ENCODE measurements at places on chromosomes 7 and 10.

DNA sequence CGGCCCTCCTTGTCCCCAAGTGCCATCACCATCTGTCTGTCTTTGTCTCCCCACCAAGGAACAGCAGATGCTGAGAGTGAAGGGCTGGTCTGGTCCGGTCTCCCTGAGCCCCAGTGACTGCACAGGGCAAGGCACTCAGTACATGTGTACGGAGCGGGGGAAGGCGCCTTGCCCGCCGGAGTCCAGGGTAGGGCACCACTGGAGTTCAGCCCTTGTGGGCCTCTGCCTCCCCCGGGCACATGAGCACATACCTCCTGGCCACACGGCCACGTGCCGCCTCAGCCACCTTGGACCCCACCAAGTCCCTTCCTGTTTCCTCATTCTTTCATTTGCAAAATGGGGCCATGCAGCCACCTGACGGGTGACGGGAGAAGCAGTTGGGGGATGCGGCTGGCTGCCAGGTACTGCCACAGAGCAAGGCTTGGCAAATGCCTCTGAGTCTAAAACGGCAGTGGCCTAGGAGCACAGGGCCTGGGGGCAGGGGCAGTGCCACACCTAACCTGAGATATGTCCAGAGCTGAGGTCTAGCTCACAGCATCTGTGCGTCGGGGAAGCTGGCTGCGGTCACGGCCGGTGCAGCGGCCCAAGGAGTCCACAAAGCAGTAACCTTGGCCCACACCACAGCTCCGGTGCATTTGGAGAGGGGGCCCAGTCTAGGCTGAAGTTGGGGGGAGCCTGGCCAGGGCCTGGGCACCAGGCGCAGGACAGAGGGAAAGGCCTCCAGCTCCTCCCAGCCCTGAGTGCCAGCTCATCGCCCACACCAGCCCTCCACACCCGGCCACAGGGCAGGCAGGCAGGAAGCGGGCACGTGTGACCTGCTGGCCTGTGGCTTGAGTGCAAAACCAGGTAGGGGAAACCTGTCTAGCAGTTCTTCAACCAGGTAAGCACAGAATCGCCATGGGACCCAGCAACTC lies 5.2 kb downstream of the ADAP1 start:
- DNase-seq = no peak

DNA sequence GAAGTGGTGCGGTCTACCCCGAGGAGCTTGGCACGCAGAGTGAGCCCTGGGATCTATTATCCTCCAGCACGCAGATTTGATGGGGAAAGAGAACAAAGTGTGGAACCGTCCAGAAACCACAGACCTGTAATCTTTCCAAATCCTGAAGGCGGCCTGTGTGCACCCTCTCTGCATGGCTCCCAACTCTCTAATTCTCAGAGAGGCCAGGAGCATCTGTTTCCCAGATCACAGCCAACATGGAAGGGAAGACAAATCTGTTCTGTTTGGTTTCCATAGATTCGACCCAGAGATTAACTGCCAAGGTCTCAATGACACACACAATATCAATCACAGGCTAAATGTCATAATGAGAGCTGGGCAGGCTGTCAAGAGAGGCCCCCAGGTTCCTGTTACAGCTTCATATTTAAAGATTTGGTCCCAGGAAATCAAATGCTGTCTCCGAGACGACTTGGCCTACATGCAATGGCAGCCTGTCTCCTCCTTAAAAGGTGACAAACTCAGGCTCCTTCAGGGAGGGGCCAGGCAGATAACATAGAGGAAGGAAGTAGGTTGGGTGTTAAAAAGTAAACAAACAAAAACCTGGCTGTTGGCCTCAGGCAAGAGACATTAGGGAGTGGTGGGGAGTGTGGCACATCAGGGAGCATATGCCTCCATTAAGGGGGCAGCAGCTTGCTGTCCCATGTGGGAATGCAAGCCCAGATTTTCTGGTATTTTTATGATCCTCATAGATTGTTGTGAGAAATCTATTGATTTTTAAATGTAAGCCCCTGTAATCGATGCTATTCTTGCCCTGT lies 48.8 kb upstream of the SAMD8 start:
- no peak for DNase-seq

DNA sequence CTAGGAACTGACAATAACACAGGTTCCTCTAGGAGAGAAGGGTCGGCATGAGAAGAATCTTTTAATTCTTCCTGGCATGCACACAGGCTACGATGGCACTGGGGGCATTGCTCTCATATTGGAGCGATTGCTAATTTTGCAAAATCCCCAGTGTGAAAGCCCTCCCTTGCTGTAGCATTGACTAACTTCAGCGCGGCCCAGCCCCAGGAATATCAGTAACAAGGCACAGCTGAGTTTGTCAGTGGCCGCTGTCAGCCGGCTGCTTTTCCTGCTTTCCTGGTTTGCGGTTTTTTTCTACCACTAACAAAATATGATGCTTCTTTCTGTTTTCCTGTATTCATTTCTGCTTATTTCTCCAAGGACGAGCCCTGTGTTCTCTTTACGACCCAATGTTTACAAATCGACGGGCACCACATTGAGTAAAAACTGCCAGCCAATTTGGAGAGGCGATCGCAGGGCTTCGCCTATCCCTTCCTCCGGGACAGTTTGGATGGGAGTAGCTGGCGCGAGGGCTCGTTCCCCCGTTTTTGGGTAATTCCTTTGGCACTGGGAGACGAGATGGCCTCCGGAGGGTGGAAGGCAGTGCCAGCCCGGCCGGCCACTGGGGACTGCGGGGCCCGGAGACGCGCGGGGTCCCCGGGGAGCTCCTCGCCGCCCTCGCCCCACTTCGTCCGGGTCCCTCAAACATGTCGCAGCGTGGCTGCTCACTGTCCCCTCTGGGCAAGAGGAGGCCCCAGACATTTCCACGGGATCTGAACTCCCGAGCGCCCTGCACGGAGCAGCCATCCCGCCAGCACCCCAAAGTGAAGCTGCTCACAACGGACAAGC lies 967 bp downstream of the ADARB2 start:
- DNase-seq = no peak

DNA sequence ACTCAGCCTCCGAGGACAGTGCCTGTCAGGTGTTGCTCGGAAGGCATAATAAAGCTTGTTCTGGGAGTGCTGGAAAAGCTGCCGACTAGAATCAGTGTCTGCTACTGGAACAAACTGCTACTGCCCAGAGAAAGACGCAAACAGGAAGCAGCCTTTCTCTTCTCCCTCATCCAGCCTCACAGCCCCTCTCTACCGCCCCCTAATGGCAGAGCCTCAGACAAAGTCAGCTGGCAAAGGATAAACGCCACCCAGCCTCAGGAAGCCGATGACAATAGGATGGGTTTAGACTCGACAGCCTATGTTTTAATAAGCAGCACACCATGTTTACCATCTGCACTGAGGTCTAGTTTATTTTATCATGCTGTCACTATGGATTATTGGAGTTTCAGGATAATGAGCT lies 169.5 kb upstream of the LYZL1 start:
- peak; percentile 12 for DNase-seq

GRCh38 chr10:126349101-126349500 lies 39.2 kb downstream of the ADAM12 start:
- DNase-seq = no peak

DNA sequence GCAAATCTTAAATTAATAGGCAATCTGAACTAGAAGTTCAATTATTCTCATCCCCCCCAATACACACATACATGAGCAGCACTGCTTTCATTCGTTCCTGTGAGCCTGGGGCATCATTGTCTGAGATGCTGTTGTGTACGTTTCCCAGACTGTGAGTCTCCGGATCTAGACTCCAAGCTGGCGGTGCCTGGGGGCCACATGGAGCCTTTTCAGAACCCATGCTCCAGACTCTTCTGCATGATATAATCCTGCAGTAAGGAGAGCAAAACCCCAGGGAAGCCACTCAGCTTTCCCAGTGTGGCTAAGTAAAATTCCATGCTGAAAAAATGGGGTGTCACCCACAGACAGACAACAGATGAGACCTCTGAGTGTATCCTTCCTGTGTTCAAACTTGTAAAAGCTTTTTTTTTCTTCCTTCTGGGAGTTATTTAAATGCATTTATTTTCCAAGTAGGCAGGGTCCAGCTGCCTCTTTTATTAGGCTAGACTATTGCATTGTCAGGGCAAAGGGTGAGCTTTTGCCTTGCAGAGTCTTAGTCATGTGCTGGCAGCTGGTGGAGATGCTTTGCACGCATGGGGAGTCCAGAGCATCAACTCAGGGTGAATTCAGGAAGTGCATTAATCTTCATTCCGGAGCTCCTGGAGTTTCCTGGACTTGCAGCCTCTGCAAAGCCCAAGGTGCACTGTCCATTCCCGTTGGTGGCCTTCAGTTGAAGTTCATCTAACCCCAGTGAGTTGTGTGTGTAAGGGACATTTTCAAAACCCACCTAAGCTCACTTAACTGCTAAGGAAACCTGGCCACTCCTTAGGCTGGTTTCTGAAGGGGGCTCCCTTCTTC lies 185.7 kb upstream of the ADO start:
- no peak for DNase-seq

DNA sequence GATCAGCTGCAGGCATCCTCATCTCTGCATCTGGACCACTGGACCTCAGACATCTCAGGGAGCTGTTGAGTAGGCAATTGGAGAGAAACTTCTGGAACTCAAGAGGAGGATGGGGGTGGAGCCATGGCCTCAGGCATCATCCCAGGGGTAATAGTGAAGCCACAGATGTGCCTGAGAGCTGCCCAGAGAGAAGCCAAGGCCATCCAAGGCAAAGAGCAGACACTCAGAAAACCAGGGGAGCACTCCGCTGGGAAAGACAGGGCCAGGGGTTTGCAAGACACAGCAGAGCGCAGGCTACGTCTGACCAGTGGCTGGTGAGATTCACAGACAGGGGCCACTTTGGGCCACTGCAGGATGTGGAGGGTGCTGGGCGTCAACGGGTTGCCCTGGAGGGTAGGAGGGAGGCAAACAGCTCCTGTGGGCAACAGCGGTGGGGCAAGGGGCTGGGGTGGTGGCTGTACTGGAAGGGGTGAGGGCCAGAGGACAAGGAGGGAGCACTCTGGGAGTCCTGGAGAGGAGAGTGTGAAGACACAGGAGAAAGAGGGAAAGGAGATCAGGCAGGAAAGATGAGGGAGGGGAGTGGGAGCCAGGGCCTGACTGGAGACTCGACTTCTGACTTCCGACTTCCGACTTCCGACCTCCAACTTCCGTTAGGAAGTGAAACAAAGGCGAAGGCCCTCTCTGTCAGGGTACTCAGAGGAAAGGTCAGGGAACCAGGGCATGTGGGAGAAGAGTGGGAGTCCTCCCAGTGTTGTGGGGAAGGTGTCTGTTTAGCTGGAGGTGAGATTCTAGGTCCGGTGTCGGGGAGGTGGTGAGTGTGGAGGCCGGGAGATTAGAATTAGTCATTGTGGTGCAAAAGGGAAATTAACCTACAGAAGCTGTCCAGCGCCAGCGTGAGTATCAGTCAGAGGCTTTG lies 69.7 kb upstream of the ANTXRL start:
- no peak for DNase-seq

DNA sequence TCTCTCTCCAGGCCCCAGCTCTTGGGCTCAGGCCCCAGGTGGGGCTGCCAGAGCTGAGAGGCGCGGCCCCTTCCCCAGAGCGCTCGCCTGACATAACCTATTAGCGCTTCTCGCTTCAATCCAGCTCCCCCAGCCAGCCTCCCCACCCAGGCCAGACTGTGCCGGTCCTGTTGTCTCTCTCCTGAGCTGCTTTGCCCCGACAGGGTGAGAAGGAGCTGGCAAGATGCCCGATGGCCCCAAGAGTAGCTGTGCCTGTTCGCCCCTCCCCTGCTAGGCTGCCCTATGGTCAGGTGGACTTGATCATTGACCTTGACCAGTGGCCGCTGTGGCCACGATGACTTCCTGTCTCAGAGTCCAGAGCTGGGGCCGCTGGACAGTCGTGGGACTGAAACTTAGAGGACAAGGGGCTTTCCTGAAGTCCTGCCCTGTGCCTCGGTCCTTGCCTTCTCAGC lies 9.1 kb downstream of the TMEM270 start:
- DNase-seq = no peak

GRCh38 chr10:121032460-121032859 lies 181.3 kb downstream of the WDR11 start:
- no peak for DNase-seq

- DNase-seq = no peak
Observed at GRCh38 chr7:2436341-2437104, 33.1 kb downstream of the CHST12 start.

DNA sequence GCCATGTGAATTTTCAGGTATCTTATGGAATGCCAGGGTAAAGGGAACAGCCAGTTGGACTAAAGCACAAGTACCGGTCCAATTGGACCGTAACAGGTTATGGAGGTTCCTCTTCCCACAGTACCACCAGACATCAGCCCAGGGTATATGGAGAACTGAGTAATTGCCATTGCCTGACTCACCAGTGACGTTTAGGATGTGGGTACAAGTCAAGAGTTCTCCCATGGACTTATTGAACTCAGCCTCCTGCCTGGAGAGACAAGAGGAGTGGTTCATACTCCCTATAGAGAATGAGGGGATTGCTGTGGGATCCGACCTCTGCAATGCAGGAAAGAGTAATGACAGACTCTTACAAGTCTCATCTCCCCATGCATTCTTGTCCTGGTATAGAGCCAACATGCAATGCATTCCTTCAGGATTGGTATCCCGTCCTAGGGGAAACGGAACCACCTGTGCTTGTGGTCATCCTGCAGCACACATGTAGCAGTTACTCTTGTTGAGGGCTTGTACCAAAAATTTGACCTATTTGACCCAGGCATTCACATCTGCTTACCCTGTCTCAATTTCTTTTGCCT lies 30.7 kb upstream of the ELOVL3 start:
- no peak for DNase-seq

GRCh38 chr10:26555719-26556368 lies 117.7 kb downstream of the APBB1IP start:
- no peak for DNase-seq

DNA sequence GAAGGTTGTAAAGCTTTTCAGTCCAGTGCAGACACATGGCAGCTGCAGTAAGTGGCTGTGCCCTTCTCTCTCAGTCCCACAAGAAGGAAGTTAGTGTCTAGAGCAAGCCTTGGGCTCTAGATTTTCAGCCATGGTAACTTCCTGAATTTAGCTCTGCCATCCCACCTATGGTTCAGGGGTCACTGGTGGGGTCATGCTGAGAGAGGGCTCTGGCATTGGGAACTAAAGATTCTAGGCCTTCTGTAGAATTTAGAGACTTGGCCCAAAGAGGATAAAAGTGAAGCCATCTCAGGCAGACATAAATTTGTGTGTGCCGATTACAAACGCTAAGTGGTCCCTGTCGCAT lies 113.5 kb downstream of the COL13A1 start:
- DNase-seq = no peak

DNA sequence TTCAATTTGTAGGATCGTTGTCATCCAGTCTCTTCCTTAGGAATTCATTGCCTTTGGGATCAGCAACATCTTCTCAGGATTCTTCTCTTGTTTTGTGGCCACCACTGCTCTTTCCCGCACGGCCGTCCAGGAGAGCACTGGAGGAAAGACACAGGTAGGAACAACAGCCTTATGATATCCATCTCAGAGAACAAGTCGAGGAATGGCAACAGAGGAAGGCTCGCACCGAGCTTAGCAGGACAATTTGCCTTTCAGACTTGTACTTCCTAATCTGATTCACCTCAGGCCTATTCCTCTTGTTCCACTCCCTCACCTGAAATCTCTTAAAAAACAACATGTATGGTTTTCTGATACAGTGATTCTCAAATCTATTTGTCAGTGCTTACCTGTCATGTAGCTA lies 29.5 kb downstream of the SLC26A4 start:
- no peak for DNase-seq

- DNase-seq = no peak
Observed at GRCh38 chr7:13165854-13166253, 478.4 kb downstream of the ARL4A start.

- DNase-seq = no peak
Observed at GRCh38 chr10:89652806-89653370, 7.8 kb upstream of the PANK1 start.

GRCh38 chr7:50739744-50740435 lies 42.8 kb downstream of the GRB10 start:
- DNase-seq = peak; percentile 19

- peak; percentile 9 for DNase-seq
Observed at GRCh38 chr7:1357601-1358271, 101.5 kb downstream of the MICALL2 start.
